ENCODE measurements at places on chromosomes 2 and 18. TPM values are rescaled to one million over a fixed set of nuclear protein-coding genes. Genes with fewer than 3 reads are reported as not detected.

The CNTNAP5 gene
- not detected for total RNA-seq

- H3K4me1 ChIP-seq = no peaks in the 10 kb centered on the region
- H3K36me3 ChIP-seq = peaks cover 19% of the 10 kb centered on the region
- DNase-seq = no peak
- H3K4me3 ChIP-seq = no peak overlapping the region
- no peaks in the 10 kb centered on the region for H3K27me3 ChIP-seq
These were observed 95.6 kb downstream of the ITGA4 start for GRCh38 chr2:181552808-181553207.

DNA sequence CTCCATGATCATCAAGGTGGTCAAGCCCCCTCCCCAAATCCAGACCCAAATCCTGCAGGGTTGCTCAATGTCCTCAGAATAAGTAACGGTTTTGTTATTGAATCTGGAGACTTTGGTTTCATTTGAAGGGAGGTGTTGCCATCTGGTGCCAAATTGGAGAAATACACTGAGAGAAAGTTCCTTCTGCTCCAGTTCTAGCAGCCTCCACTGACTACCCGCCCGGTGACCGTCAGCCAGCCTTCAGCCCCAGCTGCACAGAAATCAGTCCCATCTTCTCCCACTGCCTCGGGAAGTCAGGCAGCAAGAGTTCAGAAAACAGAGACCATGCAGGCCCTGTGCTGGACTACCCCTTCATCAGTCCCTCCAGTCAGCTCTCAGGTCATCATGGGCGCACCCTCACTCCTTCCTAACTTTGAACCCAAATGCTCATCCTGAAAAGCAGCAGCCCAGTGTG is 38.7 kb downstream of the PKDCC start:
- DNase-seq = peak; percentile 60
- no peak overlapping the region for H3K27ac ChIP-seq
- H3K4me1 ChIP-seq = peaks cover 10% of the 10 kb centered on the region
- no peaks in the 10 kb centered on the region for H3K36me3 ChIP-seq
- no peak overlapping the region for H3K4me3 ChIP-seq

The CD207 gene
- not detected for total RNA-seq

DNA sequence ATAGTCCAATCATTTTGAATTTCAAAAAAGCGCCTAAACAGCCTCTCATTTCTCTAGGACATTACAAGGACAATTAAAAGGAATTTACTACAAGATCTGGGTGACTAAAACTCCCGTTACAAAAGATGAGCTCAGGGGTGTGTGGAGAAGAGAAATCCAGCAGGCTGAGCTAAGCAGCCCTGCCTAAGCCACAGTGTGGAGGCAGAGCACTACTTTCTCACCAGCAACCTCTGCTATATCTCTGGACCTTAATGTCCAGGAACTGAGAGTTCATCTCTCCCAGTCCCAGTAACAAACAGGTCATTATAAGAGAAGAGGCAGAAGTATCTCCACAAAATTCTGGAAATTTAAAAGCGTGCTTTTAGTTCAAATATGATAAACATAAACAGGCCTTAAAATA is 18.9 kb upstream of the ANKRD62 start:
- H3K36me3 ChIP-seq = no peaks in the 10 kb centered on the region
- no peaks in the 10 kb centered on the region for H3K4me1 ChIP-seq
- no peak overlapping the region for H3K27ac ChIP-seq
- peaks cover 50% of the 10 kb centered on the region for H3K27me3 ChIP-seq
- no peak overlapping the region for H3K4me3 ChIP-seq
- DNase-seq = no peak

- no peaks in the 10 kb centered on the region for H3K4me1 ChIP-seq
- no peak overlapping the region for H3K27ac ChIP-seq
- peaks cover 11% of the 10 kb centered on the region for H3K27me3 ChIP-seq
- H3K4me3 ChIP-seq = no peak overlapping the region
These were observed 143.1 kb downstream of the DNER start for GRCh38 chr2:229571243-229571642.

GRCh38 chr2:96264656-96265348 is 995 bp downstream of the TMEM127 start:
- DNase-seq = peak; percentile 70
- peak overlapping the region; percentile 69 for H3K27ac ChIP-seq
- H3K4me1 ChIP-seq = peaks cover 51% of the 10 kb centered on the region
- no peaks in the 10 kb centered on the region for H3K27me3 ChIP-seq
- H3K36me3 ChIP-seq = peaks cover 23% of the 10 kb centered on the region

- H3K4me3 ChIP-seq = no peak overlapping the region
- no peak for DNase-seq
- no peaks in the 10 kb centered on the region for H3K36me3 ChIP-seq
- peaks cover 57% of the 10 kb centered on the region for H3K27me3 ChIP-seq
- H3K4me1 ChIP-seq = peaks cover 9% of the 10 kb centered on the region
- H3K27ac ChIP-seq = no peak overlapping the region
These were observed 2.2 kb downstream of the RND3 start for GRCh38 chr2:150485114-150485870.

DNA sequence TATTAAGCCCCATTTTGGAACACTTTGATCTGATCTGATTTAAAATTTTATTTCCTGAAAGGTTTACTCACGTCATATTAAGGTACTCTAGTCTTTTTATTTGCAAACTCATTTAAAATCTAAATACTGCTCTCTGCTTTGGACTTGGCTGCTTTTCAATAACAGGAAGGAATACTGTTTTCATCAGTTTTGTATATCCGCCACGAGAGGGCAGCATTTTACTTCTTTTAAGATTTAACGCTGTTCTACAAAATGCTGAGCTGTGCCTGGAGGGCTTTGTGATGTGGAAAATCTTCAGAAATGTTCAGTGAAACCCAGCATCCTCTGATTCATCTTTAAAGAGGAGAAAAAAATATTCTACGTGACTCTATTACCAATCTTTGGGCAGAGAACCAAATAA is 37.5 kb upstream of the SLC38A11 start:
- DNase-seq = peak; percentile 55
- no peak overlapping the region for H3K4me3 ChIP-seq
- H3K27ac ChIP-seq = peak overlapping the region; percentile 66
- H3K36me3 ChIP-seq = no peaks in the 10 kb centered on the region
- H3K4me1 ChIP-seq = peaks cover 32% of the 10 kb centered on the region

- H3K4me1 ChIP-seq = peaks cover 34% of the 10 kb centered on the region
- DNase-seq = no peak
- no peak overlapping the region for H3K4me3 ChIP-seq
- no peaks in the 10 kb centered on the region for H3K27me3 ChIP-seq
- H3K36me3 ChIP-seq = peaks cover 12% of the 10 kb centered on the region
These were observed 72.1 kb upstream of the ZFP36L2 start for GRCh38 chr2:43298500-43298899.

DNA sequence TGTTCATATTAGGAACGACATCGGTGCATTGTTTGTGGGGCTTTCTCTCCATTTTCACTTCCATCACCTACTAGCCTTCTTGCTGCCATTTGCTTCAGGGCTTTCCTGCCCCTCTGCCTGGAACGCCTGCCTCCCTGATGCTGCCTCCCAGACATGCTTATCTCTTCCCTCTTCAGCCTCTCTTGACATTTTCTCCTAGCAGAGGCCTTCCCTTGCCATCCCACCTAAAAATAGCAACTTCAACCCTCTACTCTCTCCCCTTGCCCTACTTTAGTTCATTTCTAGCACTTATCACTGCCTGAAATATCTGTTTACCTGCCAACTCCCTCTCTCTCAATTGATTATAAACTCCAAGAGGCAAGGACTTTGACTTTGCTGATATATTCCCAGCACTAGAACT is 210.3 kb downstream of the SP3 start:
- H3K27ac ChIP-seq = no peak overlapping the region
- H3K36me3 ChIP-seq = no peaks in the 10 kb centered on the region
- H3K4me1 ChIP-seq = no peaks in the 10 kb centered on the region
- no peak for DNase-seq
- H3K4me3 ChIP-seq = no peak overlapping the region
- H3K27me3 ChIP-seq = peaks cover 8% of the 10 kb centered on the region

The NEB gene
- total RNA-seq = 0.12 TPM

The RNF152 gene
- total RNA-seq = 0.09 TPM
